ENCODE measurements at places on chromosomes 16 and 17.
A peak's percentile ranks its signal among the peaks of the same experiment; 100 is the strongest.

- DNase-seq, result no peak
Observed at GRCh38 chr17:72244956-72245355, 124.1 kb downstream of the SOX9 start.

GRCh38 chr16:21959050-21959449 is 5.9 kb downstream of the UQCRC2 start:
- DNase-seq, result no peak

GRCh38 chr16:79182616-79183015 is 417.9 kb downstream of the MAF start:
- DNase-seq, result no peak

DNA sequence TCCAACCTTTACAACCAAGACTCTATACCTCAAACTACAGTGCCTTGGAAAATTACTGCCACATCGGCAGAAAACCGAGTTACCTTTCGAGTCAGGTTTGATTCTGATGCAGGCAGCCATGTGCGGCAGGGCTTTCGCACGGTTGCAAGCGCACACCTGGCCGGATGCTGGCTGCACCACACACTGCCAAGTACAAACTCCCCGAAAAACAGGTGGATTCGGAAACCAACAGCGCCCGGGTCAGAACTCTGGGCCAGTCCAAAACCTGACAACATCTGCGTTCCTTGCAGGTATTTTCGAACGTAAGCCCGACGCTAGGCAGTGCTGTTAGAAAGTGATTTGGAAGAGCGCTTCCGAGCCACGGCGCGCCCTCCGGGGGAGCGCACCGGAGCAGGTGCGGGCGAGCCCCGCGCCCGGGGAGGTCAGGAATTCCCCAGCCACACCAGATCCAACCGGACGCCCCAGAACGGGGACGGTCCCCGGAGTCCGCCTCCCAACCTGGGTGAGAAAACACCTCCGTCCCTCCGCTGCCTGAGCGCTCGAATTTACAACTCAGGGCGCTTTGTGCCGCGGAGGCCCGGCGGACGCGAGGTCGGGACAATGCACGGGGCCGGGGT is 1.2 kb downstream of the USP7 start:
- no peak for DNase-seq

DNA sequence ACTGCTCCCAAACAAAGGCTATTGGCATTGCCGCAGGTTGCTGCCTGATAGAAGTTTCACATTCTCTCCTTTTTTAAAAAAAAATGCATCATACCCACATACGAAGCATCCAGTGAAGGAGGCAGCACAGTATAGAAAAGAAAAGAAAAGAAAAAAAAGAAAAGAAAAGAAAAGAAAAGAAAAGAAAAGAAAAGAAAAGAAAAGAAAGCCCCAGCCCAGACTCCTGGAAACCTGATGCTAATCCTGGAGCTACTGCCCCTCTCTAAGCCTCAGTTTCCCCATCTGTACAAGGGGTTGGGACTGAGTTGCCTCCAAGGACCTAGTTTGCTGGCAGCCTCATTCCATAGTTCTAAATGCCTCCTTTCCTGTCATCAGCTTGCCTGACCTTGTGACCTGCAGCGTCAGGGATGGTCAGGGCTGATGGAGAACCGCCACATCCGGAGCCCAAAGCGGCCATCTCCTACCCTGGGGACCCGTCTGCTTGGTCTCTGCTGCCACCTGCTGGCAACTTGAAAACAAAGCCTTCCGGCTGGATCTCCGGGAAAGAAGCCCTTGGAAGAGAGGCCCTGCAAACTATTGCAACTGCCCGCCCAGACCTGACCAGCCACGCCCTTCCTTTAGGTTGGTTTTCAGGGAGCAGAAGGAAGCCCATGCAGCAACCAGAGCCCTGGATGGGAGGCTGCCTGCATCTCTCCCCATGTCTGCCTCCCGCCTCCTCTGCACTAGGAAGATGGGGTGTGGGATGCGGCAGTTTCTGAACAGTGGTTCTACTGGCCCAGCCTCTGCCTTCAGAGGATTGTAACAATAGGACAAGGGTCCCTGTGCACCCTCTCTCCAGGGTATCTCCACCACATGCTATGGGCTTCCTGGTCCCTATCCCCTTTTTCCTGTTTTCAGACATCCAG is 13.0 kb downstream of the AIPL1 start:
- DNase-seq, result peak; percentile 76

DNA sequence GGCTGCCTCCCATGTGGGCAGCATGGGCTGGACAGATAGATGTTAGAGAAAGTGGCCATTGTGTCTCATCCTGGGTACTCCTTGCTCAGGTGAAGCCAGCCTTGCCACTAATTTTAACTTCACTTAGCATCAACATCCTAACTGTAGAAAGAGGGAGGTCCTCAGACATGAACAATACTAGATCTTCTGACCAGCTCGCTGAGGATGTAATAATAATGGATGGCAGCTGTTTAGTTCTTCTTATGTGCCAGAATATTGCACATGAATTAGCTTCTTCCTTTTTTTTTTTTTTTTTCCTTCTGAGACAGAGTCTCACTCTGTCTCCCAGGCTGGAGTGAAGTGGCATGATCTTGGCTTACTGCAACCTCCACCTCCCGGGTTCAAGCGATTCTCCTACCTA is 232.4 kb downstream of the CCDC182 start:
- no peak for DNase-seq

DNA sequence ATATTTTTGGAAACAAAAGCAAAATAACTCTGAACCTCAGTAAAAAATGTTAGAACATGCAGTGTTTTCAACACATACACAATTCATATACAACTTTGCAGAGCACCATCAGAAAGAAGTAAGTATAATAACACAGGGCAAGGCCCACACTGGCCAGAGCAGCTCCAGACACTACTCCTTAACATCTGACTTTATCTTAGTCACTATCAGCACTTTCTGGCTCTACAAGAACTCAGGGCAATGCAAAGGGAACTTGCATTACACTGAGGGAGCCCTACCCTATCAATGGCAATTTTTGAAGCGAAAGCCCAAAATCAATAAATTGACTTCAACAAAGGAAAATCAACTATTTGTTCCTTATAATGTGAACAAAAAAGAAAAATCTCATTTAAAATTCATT is 16.5 kb downstream of the RNF157 start:
- DNase-seq, result no peak

DNA sequence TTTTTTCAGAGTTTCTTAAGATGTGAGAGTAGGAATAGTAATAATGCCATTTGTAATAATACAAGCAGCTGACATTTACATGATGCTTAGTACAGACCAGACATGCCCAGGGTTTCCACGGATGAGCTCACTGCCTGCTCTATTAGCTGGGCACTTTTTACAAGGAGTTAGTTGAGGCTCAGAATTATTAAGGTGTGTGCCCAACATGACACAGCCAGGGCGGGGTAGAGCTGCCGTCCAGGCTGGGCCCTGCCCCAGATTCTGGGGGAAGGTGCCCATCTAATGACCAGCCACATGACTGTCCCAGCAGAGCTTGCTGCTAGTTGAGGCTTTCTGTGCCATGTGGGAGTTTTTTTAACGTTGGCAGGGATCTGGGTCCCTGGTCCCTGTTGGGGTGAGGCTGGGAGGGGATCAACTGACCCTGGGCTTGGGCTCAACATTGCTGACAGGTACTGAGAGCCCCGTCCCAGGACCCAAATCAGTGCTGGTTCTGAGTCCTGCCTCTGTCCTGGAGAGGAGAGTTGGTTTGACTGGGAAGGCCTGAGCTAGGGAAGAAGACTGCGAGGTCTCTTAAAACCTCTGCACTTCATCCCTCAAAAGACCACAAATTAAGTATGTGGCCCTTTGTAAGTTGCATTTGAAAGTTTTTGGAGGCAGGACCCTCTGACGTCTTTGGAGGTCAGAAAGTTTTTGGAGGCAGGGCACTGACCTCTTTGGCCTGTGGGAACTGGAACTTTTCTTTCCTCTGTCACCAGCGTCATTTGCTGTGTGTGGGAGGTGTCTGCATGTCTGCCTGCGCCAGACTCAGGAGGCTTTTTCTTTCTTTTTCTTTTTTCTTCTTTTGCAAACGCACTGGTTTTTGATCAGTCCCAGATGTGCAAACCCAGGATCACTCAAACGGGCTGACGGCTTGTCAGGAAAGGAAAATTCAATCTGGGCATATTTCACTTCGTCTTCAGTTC is 2.2 kb downstream of the CRISPLD2 start:
- no peak for DNase-seq

- no peak for DNase-seq
Observed at GRCh38 chr17:82475458-82475857, 16.9 kb downstream of the NARF start.

DNA sequence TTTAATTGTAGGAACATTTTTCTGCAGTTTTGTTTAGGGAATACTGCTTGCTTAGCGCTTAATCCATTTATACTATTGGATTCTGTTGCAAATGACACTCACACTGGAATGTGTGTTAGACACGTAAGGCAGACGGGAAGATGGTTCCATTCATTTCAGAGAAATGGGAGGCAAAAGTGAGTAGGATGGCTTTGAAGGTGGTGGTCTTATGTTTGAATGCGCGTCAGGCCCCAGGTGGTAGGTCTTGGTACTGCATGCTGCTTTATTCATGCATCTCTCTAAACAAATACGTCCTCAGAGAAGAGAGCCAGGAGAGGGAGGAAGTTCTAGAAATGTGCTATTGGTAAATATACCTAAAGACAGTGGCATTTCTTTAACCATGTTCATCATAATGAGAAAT is 997.6 kb upstream of the RBFOX1 start:
- DNase-seq, result no peak

DNA sequence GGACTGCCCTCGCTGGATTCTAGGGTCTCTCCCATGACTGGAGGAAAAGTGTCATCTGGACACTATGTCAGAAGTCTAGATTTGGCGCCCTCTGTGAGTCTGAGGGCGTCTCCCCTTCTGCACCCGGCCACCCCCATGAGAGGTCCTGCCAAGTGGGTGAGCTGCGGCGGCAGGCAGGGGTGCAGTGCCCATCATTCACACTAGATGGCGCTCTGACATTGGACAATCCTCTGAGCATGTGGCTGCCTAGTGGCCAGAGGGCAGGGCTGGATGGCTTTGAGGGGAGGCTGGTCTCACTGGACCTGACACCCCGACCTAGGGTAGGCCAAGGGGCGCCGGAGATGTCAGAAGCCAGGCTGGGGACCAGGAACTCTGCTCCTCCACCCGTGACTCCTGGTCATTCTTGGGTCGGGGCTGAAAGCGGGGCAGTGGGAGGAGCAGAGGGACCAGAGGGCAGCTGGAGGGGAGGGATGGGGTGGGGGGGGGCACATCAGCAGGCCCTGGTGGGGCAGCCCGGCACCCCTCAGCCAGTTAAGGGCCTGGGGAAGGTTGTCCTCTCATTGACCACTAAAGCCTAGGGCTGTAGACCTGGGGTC is 28.0 kb downstream of the MRM1 start:
- DNase-seq, result peak; percentile 63

DNA sequence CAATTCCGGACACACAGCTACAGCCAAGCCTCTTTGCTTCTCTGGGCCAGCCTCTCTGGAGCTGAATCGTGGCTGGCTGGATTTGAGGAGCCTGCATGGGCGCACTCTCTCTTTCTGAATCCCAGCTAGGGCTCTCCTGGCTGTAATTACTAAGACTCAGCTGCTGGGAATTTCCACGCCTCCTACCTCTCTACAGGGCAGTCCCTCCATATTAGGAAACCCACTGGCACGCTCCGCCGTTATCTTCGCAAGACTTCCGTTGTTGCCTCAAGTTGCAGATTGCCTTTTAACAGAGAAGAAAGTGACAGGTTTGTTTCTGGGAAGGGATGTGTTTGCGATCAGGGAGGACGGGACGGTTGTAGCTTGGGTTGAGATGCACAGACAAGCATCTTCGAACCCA is 188.4 kb upstream of the NLRP1 start:
- DNase-seq, result no peak

DNA sequence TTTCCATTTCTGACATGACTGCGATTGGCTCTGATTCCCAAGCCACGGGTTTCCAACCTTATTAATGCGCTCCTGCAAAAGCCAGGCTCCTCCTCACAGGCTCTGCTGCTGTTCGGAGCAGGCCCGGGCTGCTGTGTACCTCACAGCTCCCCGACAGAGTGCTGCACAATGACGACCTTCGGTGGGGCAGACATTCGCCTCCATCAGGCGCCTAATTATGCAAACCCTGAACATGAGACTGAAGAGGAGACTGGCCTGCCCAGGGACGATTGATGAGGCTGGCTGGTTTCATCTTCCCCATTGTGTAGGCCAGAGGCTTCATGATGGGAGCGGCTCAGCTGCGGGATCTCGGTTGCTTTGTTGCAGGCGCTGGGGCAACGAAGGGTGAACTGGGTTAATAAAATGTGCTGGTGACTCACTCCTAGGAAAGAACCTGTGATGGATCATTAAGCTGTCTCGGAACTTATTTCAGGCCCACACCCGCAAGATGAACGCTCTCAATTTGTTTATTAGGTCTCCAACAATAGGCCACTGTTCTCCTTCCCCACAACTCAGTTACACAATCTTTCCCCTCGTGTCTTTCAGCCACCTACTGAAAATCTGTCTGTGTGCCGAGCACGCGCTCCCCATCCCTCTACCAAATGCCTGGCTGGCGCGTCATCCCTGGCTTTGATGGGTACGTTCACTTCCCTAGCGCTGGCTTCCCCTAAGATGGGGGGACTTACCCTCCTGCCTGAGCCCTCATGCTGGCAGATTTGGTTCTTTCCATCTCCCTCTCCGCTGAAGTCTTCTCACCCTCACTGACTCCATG is 27.2 kb upstream of the TOB1 start:
- DNase-seq, result no peak

GRCh38 chr16:239948-240277 is 5.3 kb downstream of the FAM234A start:
- DNase-seq, result no peak

GRCh38 chr17:64357191-64357981 is 33.3 kb downstream of the PECAM1 start:
- peak; percentile 12 for DNase-seq

DNA sequence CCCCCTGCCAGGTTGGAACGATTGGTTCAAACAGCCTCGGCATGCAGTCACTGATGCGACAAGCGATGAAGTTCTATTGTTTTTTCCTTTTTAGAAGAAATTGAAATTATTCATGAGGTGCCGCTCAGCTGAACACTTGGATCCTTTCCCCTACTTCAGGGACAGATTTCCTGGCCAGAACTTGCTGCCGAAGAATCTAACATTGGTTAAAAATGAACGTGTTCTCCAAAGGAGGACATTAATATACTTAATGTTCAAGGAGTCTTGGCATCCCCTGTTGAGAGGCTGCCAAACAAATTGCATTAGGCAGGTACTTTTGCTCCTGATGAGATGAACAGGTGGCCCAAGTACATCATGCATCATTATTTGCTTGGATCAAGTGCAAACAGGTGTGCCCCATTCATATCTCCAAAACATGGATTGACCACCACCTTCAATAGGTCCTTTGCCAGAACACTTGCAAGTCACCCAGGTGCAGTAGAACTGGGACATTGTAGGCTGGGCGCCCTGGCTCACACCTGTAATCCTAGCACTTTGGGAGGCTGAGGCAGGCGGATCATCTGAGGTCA is 437.2 kb downstream of the HAPSTR1 start:
- DNase-seq, result no peak

DNA sequence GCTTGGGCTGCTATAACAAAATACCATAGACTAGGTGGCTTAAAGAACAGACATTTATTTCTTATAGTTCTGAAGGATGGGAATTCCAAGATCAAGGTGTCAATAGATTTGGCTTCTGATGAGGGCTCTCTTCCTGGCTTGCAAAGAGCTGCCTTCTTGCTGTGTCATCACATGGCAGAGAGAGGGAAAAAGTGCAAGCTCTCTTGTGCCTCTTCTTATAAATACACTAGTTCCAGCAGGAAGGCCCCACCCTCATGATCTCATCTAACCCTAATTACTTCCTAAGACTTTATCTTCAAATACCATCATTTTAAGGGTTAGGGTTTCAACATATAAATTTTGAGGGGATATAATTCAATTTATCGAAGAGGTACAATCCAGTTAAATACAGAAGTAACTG is 30.6 kb downstream of the ABCA9 start:
- DNase-seq, result no peak

Measured in SW 1271 (cell line).